Fibroblast of the aortic adventitia (primary cell): ENCODE measurements at places on chromosomes 6 and 20. TPM values are rescaled to one million over a fixed set of nuclear protein-coding genes. Genes with fewer than 3 reads are reported as not detected.
A peak's percentile ranks its signal among the peaks of the same experiment; 100 is the strongest.

DNA sequence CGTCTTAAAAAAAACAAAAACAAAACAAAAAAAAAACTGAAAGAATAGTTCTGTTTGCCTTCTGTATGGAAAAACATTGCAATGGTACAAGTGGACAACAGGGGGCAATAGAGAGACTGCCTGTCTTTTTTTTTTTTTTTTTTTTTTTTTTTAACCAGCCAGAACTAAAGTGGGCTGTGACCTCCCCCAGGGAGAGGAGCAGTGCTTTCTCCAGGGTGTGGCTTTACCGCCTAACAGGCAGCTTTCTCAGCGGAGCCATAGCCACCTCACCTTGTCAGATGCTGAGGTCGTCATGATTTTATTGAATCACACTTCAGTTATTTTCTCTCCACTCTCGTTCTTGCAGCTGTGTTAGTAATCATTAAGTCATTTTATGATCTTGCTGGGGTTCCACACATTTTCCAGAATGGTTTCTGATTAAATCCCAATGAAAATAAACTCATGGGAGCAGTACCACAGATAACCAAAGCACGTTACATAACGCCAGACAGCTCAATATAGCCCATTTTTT is 78.4 kb downstream of the GMPR start:
- DNase-seq: peak; percentile 85

DNA sequence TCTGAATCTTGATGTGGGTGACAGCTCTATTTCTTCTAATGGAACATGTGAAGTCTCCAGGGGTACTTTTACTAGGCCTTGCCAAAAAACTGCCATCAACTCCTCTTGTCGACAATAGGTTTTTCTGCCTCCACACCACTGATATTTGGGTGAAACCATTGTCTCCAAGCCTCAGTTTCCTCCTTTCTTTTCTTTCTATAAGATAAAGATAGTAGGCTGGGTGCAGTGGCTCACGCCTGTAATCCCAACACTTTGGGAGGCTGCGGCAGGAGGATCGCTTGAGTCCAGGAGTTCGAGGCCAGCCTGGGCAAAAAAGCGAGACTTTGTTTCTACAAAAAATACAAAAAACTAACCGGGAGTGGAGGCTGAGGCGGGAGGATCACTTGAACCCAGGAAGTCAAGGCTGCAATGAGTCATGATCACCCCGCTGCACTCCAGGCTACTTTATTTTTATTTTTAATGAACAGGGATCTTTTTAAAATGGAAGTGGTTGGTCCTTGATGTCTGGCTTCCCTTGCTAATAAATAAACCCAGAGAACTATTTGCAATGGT is 159.9 kb upstream of the TNFAIP3 start:
- no peak for DNase-seq

GRCh38 chr6:21750575-21750974 is 157.0 kb downstream of the SOX4 start:
- no peak for DNase-seq

DNA sequence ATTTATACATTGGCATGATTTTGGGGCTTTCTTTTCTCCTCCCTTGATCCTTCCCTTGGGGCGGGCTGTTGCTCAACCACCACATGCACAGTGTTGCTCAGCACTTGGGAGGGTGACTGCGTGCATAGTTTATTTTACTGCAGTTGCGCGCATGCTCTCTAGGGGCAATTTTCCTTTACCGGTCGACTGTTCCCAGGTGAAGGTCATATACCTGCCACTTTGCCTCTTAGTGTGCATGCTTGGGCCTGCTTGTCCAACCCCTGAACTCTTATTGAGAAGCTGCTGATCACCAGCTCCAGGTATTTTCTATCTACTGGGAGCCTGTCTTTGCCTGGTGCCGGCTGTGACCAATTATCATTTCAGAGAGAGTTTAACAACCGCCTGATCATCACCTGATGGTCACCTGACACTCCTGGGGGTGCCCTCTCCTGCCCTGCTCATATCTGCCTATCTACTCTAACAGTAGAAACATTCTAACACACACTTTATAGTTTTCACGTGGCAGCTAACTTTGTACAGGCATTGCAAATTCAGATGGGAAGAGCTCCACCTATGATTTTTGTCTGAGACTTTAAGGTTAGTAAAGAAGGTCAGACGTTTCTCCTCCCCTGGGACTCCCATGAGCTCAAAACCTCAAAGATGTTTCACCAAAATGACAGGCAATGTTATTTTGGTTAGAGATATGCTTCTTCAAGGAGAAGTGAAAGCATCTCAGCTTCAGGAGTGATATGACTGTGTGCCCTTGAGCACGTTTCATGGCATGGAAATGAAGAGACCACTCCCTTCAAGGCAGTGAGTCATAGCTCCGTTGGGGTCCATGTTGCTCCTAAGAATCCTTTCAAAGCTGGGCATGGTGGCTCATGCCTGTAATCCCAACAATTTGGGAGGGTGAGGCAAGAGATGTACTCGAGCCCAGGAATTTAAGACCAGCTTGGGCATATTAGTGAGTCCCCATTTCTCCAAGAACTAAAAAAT is 227.5 kb upstream of the MYLIP start:
- DNase-seq: no peak

GRCh38 chr20:15071085-15071808 is 733.8 kb upstream of the FLRT3 start:
- DNase-seq: no peak

GRCh38 chr6:133888929-133889556 is at the start of gene TCF21:
Gene TCF21 (plus strand): TSS chr6:133889113. CDS start chr6:133889398, 285 bp downstream.
- peak; percentile 63 for DNase-seq

DNA sequence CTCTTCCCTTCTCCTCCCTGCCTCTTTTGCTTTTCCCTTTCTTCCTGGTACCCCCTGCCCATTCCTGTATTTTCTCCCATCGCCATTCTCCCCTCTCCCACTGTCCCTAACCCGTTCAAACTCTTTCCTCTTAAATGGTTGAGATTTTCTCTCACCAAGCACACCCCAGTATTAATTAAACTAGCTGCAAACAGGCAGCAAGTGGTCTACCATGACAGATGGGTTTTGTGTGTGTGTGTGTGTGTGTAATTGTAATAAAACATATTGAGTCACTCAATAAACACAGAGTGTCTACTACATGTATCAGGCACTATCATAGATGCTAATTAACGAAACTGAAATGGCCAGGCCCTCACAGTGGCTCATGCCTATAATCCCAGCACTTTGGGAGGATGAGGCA is 6.7 kb downstream of the RAET1E start:
- no peak for DNase-seq

- no peak for DNase-seq
These were observed 38.5 kb downstream of the RIPOR3 start for GRCh38 chr20:50652702-50653294.

- DNase-seq: peak; percentile 55
These were observed 358.2 kb downstream of the PLCB1 start for GRCh38 chr20:8490076-8490830.

- DNase-seq: peak; percentile 91
These were observed 46.7 kb downstream of the GJA1 start for GRCh38 chr6:121482004-121482693.

- no peak for DNase-seq
These were observed 38.0 kb upstream of the MDGA1 start for GRCh38 chr6:37735722-37736121.

GRCh38 chr20:63089051-63089907 is 82.5 kb upstream of the BHLHE23 start:
- DNase-seq: no peak

The GCM1 gene
- under 0.01 TPM in 1 of 2 replicates, not detected in the other for total RNA-seq

The MYCT1 gene
- 0.65 and 2.6 TPM in 2 replicates for total RNA-seq

The RGS19 gene
- 4.8 and 9.8 TPM in 2 replicates for total RNA-seq
